Liver (tissue), 10 donors: ENCODE measurements at places on chromosomes 6 and 20.

DNA sequence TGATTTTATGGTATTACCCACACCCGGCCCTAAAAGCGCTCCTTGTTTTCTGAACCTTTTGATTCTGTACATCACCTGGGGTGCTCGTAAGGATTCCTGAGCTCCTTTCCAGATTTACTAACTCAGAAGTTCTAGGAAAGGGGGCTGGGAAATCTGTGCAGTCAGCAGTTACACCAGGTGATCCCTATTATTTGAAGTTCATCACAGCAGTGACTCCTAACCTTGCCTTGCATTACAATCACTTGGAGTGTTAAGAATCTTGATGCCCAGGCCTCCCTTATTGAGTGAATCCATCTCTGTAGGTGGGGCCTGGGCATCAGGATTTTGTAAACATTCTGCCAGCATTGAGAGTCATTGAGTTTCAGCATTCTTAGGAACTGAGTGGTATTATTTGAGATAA is 44.7 kb downstream of the BMP6 start:
- DNase-seq = no peak

DNA sequence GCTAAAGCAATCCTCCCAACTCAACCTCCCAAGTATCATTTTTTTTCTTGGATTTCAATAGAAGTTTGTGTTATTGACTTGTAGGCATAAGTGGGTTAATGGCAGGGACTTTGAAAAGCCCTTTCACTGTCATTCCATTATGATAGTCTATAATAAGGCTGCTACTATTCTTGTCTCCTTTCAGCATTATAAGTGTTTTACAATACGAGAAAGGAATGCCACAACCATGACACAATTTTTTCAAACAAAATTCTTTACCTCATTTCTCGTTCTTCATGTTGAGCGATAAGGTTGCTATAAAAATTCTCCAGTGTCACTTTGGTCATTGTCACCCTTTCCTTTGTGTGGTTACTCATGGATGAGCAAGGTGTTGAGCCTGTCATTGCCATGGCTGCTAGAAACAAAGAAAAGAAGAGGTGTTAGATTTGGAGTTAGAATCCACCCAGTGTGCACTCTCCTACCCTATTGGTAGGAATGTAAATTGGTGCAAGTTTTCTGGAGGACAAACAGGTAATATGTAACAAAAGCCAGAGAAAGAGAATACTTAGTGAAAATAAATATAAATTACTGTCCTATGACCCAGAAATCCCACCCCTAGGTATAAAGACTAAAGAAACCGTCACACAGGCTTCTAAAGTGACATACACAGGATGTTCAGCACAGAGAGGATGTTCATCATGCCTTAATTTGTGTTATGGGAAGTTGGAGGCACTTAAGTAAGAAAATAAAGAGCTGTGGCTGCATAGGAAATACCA is 7.3 kb downstream of the STK38 start:
- no peak for DNase-seq

DNA sequence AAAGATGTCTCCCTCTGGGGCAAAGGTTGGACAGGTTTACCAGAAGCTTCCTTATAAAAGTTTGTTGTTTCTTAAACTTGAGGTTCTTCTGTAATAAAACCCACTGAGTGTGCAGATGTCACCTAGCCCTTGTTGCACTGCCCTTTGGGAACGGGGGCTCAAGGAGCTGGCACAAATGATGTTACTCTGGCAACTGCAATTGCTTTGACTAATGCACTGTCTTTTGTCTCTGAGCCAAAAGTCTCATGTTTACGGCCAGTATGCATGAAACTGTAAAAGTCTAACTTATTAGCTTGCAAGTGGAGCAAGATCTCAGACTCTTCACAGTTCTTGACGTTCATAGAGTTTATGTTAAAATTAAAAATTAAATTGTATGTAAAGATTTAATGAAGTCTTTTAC is 655.7 kb downstream of the EPHA7 start:
- no peak for DNase-seq

GRCh38 chr6:26024651-26025046 is 62.0 kb downstream of the TRIM38 start:
- no peak for DNase-seq

GRCh38 chr6:55772730-55773129 is 102.7 kb downstream of the BMP5 start:
- no peak for DNase-seq

- no peak for DNase-seq
These were observed 65.7 kb downstream of the NKAIN2 start for GRCh38 chr6:123869334-123869733.

DNA sequence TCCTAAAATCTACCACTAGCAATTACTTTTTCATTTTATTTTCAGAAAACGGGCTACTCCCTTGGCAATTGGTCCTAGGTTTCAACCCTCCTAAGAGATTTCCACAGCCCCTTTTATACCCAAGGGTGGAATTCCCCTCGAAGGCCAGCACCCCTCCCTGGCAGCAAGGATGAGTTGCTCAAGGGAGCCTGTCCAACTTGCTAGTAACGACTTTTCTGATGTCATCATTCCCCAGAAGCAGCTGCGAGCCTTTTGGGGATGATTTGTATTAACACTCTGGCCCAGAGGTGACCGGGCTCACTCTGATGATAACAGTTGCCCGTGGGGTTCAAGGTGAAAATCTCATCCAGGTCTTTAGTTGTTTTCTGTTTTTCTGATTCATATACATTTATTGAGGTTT is 30.7 kb upstream of the NAA20 start:
- no peak for DNase-seq
